ENCODE measurements at places on chromosomes 3 and 15. TPM values are rescaled to one million over a fixed set of nuclear protein-coding genes. Genes with fewer than 3 reads are reported as not detected.

DNA sequence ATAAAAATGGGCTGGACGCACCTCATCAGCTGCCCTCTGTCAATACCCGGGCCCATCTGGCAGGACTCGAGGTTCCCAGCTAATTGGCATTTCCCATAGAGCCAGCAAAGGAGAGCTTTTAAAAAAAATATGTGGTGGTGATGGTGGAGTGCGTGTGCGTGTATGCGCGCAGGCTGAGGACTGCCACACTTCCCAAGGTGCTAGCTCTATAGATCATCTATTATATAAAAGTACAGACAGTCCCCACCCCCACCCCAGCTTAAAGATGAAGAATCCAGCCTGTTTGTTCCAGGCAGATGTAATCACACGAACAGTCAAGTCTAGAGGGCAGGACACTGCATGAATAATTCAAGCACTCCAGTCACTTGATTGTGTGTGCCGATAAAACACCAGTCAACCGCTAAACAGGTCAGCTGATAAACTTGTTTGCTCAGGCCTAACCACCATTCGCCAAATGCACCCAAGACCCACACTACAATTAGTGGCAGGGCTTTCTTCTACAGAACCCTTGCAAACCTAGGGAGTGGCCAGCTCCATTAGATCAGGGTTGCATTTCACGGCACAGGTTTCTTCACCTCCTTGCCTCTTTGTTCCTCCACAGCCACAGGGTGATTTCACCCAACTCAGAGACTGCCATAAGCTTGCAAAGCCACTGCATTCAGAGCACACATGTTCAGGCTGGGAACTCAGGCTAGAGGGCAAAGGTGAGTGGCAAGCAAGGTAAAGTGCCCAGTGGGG, 5.8 kb downstream of the TLE3 start:
- no peak for DNase-seq

- DNase-seq, result no peak
Observed at GRCh38 chr3:196621611-196622010, 17.9 kb upstream of the NRROS start.

DNA sequence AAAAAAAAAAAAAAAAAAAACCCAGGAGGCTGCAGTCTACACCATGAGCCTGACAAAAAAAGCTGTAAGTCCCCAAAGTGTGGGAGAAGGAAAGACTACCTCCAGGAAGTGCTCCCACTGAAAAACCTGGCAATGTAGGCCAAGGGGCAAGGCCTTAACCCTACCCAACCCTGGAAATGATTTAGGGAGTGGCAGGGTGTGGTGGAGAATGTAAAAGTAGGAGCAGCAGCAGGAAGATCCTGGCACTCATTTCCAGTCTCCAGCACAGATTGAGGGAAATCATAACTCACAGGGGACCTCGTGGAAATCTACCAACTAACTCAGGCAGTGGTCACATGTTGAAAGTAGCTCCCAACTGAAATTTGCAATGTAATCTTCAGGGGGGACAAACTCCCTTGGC, 839.5 kb downstream of the EPHA3 start:
- no peak for DNase-seq

GRCh38 chr15:100330221-100330620, 11.6 kb downstream of the ADAMTS17 start:
- no peak for DNase-seq

DNA sequence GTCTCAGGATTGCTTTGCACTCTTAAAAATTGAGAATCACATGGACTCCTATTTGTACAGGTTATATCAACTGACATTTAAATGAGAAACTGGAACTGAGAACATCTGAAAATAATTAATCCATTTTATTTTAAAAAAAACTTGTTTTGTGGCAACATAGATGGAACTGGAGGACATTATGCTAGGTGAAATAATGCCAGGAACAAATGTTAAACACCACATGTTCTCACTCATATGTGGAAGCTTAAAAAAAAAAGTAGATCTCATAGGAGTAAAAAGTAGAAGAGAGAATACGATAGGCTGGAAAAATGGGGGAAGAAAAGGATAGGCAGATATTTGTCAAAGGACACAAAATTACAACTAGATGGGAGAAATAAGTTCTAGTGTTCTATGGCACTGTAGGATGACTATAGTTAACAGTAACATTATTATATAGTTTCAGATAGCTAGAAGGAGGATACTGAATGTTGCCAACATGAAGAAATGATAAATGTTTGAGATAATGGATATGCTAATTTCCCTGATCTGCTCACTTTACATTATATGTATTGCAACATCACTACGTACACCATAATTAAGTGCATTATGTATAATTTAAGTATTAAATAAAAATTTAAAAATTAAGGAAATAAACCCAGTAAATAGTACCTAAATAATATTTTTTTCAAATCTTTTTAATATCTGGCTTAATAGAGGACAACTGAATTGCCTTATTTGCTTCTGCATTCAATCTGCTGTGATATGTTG, 100.5 kb upstream of the TSPAN3 start:
- no peak for DNase-seq

DNA sequence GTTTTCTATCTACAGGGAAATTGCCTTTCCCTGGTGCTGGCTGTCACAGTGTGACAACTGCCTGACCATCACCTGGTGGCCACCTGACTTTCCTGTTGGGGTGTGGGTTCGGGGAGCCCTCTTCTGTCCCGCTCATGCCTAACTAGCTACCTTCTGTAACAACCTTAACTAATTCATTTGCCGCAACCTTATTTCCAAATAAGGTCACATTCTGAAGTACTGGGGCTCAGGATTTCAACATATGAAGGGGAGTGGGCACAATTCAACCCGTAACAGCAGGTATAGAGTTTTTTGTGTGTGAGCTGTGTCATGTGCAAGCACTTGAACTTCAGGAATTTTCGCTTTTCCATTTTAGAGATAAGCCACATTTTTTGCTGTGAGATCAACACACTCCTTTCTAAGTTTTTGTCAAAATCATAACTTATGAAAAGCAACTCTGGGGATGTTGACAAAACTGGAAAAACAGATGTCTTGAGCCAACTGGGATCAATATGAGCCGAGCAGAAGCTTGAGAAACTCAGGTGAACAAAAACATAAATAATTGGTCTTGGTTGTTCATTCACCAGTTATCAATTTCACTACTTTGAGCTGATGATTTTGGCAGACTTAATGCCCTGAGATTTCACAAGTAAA, 242.0 kb upstream of the RGMA start:
- DNase-seq, result no peak

- no peak for DNase-seq
Observed at GRCh38 chr15:29919380-29919881, 97.2 kb upstream of the TJP1 start.

DNA sequence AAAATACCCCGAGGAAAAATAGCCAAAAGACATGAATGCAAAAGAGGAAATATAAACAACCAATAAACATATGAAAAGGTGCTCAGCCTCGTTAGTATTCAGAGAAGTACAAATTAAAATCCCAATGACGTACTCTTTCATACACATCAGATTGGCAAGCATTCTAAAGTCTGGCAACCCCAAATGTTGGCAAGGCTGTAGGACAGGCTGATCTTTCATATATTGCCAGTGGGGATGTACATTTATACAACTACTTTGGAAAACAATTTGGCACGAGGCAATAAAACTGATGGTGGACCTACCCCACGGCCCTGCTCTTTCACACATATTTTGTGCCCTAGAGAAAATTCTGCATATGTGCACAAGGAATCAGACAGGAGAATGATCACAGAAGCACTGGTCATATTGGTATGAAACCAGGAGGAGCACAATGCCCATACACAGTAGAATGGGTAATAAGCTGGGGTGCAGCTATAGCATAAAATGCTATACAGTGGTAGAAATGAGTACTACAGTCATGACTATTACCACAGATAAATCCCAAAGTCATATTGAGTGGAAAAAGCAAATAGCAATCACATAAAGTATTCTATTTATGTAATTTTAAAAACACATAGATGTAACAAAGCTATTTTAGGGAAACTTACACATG, 176.0 kb upstream of the SLC24A5 start:
- DNase-seq, result no peak

DNA sequence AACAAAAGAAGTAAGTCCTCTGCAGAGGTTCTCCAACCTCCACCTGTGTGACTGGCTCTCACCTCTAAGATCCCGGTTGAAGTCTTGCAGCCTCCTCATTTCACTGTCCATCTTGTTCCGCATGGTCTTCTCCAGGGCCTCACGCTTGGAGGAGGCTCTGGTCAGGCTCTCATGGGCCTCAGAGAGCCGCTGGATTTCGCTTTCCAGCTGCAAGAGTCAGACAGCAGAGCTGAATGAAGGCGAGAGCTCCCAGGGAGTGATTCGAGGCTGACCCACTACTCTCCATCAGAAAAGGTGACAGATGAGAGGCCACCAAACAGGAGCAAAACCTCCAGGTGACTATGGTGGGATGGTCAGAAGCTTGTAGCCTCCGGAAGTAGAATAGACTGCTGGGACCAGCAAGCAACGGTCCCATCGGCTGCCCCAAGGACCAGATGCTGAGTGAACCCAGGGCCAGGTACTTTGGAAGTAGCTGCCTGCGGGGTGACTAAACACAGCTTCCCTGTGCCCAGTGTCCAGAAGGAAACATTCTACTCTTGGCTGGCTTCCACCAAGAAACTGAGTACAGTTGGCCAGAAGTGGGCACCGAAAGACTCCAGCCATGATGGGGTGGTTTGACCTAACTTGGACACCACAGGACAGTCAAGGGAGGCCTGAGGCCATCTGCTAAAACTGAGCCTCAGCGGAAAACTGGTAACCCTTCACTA, 7.9 kb downstream of the AMOTL2 start:
- DNase-seq, result no peak

DNA sequence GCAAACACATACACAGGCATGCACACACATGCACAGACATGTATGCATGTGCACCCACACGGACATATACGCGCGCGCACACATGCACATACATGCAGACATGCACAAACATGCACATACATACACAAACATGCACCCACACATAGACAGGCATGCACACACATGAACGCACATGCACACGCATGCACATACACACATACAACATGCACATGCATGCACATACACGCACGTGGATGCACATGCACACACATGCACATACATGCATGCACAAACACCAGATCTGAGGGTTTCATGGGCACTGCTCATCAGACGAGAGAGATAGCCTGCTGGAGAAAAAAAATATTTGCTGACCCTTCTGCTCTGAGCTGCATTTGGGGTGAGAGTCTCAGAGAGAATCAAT, 31.7 kb upstream of the NTRK3 start:
- no peak for DNase-seq

DNA sequence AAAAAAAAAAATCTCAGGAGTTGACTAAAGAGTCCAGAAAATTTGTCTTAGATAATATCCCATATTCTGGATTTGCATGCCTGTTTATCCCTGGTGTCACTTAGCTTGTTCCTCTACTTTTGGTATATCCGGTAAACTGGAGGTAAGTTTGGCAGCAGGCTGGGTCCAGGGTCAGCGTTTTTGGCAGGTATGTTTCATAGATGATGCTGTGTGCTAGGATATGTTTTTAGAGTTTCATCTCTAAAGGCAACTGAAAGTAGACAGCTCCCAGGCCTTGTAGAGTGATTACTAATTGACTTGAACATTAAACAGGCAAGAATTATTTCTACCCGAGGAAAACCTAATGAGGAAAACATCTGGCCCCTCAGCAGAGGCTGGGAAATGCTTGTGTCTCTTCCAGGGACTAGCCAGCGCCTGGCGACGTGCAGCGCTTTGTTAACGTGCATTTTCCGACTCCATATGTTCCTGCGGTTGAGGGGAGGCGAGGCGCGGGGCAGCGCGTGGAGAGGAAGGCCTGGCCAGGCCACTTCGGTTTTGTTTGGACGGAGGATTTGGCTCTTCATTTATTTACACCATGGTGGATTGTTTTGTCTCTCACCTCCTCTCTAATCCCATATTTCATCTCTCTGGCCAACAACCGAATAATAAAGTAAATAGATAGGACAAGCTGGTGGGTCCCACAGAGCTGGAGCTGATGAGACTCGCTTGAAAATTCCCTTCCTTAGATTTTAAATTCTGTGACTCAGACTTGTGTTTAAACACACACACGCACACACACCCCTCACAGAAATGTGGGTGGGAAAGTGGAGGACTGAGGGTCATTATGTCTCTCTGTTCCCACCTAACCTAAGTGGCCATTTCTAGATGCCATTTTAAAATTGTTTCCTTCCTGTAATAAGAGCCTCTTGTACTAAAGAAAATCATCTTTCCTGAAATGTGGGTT, 65.3 kb downstream of the ASB7 start:
- no peak for DNase-seq

DNA sequence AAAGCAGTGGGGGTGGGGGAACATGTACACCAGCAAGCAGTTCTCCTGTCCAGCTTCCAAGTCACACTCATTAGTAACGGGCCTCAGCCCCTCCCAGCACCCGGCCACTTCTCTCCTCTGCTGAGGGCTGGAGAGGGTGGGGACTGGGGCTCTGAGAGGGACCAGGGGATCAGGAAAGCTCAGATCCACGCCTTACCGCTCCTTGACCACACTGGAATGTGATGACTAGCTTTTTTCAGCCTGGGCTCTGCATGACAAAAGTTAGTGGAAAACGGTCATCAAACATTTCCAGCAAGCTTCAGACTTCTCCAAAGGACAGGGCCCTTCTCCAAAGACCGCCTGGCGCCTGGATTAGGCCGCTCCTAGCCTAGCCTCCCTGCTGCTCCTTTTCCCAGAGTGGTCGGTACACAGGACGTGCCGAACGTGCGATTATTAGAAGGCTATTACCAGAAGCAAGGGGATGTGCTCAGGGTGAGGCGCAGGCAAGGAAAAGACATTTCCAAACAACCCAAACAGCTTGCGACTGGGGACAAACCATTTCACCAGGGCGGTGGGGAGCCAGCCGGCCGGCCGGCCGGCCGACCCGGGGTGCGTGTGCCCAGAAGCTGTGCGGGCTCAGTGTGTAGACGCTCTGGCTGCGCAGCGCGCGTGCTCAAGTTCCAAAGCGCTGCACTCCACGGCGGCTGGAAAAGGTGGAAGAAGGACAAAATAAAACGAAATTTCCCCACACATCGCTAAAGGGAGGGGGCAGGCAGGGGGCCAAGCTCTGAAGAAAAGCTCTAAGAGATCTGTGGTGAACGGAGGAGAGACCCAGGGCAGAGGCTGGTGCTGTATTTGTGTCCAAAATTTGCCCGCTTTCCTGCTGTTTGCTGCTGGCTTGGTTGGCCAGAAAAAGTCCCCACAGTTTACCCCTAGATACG, 51.0 kb upstream of the SSR3 start:
- DNase-seq, result peak; percentile 76

- no peak for DNase-seq
Observed at GRCh38 chr3:45472795-45473194, 84.4 kb downstream of the LARS2 start.

DNA sequence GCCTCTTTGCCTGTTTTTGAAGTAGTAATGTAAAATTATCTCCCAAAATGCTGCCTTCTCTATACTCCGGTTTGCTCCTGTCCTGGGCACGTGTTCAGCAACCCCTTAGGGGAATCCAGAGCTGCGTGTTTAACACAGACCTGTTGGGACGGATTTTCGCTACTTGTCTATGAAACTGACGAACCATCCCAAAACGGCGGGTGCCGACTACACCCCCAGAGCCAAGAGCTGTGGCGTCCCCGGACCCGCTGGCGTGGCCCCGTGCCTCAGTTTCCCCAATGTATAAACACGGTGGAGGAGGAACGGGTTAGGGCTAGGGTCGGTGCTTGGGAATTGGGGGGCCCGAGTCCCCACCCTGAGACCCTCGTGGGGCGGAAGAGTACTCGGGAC, 473 bp downstream of the FHIT start:
- DNase-seq, result no peak

The KCNH8 gene
- 0.40 TPM for total RNA-seq

The ZNF774 gene
- total RNA-seq, result 1.1 TPM

The CRABP1 gene
- not detected for total RNA-seq

The SPINK8 gene
- not detected for total RNA-seq

The SPTSSB gene
- total RNA-seq, result 0.22 TPM

The CX3CR1 gene
- total RNA-seq, result not detected

The HYKK gene
- 1.7 TPM for total RNA-seq

The CELSR3 gene
- 0.87 TPM for total RNA-seq

The CHRM5 gene
- not detected for total RNA-seq

Data from epithelial cell of proximal tubule (primary cell).